Activated T-cell treated with anti-CD3 and anti-CD28 coated beads for 48 hours (primary cell): ENCODE measurements at places on chromosomes 5 and 9.

DNA sequence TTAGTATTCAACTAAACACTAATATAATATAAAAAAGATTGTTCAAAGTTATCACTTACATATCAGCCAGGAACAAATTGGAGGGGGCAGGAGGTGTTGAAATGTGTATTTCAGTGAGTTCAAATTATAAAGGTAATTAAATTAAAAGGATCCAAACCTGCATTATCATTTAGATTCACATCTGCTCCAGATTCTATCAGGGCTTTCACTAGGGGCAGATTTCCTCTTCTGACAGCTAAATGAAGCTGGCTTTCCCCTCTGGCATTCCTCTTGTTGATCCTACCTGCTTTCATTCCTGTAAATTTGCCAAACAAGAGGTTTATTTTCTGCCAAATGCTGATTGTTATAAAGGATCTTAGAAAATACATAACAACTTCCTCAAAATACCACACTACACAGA lies 86.3 kb upstream of the GCNT4 start:
- DNase-seq: no peak

DNA sequence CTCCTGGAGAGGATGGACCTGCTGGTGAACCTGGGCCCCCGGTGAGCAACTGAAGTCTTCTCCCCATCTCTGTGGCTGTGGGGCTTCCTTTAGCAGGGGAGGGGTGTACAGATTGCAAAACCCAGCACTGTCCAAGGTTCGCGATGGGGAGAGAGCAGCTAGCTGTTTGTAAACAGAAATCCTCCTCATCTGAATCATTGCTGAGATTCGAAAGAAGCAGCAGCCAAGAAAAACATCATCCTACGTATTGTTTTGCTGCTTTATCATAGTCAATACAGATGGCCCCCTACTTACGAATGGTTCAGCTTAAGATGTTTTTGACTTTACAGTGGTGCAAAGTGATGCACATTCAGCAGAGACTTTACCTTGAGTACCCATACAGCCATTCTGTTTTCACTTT lies 80.0 kb upstream of the TGFBR1 start:
- DNase-seq: no peak

- DNase-seq: no peak
Observed at GRCh38 chr9:127854184-127854806, at the start of gene ENG. Gene ENG (minus strand): TSS chr9:127854658. CDS start chr9:127854355, 303 bp downstream.

GRCh38 chr5:169050636-169051035 lies 250.3 kb downstream of the SLIT3 start:
- no peak for DNase-seq

DNA sequence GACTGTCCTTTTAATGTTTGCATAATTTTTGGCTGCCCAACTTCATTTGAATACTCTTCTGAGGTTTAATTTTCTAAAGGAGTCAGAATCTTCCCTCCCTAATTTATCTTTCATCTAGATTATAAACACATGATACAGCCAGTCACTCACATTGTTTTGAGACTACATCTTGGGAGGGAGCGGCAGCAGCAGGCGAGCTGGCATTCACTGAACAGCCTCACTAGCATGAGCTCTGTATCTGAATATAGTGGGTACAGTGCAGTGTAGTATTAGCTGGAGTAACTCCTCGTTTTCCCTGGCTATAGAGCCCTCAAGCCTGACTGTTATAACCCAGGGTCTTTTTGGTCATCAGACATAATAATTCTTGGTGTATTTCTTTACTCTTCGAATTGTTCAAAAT lies 969.2 kb upstream of the COX7C start:
- DNase-seq: no peak

- no peak for DNase-seq
Observed at GRCh38 chr5:139181322-139181730, 16.8 kb downstream of the SIL1 start.

DNA sequence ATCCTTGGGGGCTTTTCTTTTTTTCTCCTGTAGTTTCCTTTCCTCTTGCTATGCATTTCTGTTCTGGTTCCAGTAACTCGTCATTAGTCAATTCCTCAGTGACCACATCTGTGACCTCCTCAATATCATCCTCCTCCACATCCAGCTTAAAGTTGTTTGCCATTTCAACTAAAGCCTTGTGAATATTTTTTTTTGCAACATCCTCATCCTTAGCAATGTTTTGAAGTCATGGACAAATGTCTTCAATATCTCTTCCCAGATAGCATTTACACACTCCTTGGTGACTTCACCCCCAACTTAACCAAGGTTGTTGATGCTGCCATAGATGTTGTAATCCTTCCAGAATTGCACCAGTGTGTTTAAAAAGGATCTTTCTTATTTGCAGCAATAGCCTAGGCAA lies 14.7 kb upstream of the ADRB2 start:
- DNase-seq: no peak

DNA sequence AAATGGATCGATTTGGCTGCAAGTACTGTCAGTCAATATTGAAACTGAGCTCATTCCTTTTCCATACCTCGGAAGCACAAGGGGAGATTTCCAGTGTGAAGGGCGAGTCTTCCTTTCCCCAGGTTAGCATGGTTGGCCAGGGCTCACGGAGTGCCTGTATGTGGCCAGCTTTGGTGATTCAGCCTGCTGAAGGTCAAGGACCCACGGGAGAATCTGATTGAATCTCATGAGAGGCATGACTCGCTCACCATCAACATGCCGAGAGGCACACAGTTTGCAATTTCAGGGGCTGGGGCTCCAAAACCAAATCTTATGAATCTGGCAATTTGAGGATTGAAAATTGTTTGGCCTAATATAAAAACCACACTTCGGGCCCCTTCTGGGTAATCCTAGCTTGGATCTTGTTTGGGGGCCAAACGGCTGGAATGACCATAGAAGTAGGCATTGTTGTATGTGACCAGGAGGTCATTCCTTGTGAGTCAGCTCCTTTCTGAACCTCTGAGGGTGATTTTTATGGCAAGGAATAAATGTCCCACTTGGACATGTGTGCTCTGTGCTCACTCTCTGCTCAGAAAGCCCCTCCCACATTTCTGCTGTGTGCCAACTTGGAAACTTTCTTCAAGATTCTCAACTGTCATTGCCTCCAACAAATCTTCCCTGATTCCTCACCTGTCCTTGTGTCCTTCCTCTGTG lies 69.8 kb downstream of the DOCK2 start:
- DNase-seq: no peak

DNA sequence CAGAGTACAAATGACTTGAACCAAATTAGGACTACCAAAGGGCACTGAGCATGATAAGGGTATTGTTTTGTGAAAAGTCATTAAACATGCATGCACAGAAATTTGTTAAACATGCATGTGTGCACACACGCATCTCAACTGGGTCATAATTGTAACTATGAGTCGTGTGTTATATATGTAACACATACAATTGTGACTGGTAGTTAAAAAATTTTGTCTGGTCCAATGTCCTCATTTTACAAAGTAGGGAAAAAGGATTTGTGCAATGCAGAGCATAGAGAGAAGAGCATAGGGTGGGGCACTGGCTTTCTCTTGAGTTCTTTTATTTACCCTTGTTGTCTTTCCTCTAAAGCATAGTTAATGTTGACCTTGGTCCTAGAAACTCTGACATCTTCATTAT lies 19.3 kb upstream of the IGFBPL1 start:
- no peak for DNase-seq

GRCh38 chr9:133684936-133685361 lies 48.8 kb downstream of the DBH start:
- DNase-seq: no peak

DNA sequence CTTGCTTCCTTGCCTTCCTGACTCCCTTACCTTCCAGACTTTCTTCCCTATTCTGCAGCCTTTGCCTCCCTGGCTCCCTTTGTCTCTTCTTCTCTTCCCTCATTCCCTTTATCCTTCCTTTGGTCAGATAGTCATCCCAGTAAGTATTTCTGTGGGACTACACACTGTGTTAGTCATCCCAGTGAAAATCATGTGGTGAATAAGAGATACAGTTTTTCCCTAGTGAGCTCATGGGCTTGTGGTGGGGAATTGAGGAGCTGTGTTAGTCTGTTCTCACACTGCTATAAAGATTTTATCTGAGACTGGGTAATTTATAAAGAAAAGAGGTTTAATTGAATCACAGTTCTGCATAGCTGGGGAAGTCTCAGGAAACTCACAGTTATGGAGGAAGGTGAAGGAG lies 109.8 kb upstream of the EDIL3 start:
- DNase-seq: no peak

DNA sequence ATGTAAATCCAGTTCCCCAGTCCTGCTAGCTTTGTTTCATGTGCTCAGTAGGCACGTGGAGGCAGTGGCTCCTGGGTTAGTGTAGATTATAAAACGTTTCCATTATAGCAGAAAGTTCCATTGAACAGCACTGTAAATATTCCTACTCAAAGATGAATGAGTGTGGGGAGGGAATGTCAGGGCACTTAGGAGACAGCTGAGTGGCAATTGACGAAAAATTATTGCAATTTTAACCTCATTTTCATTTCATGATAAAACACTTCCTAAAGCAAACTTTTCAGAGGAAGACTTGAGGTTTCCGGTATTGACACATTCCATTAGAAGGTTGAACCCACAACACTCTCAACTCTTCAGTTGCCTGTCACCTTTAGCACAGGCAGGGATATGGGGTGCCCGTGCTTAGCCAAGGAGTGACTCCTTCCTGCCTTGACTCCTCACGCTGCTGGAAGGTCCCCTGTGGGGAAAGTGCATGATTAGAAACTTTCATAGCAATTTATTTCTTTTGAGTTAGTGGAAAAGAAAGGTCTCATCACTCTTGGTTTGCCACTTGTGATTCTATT lies 41.2 kb downstream of the SLC46A2 start:
- no peak for DNase-seq
